Body of pancreas (tissue), 4 donors: ENCODE measurements at places on chromosomes 6 and 20.

DNA sequence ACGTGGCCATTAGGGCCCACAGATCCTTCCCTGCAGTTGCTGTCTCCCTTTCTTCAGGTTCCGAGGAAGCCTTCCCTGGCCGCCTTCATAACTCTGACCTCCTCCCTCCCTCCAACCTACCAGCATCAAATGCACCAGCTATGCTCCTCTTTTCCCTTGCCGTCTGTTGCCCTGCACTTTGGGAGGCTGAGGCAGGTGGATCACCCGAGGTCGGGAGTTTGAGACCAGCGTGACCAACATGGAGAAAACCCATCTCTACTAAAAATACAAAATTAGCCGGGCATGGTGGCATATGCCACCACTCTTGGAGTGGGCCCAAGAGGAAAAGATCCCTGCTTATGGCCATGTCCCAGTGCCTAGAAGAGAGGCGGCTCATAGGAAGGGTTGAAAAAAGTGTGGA, 31.8 kb downstream of the RNASET2 start:
- DNase-seq: no peak

DNA sequence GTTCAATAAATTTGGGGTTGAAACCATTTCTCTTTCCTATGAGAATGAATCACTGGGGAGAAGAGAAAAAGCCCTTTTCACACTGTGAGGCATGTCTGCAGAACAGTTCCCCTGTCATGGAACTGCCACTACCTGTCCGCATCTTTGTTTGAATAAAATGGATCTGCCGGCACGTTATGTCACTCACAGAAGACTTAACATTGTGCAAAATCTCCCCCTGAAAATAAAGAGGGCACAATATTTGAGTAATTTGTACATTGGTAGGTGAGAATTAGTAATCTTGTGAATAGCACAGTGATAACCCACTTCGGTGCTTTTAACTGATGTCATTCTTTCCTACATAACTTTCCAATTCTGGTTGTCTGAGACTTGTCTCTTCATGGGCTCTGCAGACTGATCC, 804.0 kb downstream of the C6orf118 start:
- DNase-seq: no peak

- DNase-seq: no peak
Measured at GRCh38 chr6:33430991-33431879, 11.4 kb downstream of the SYNGAP1 start.

DNA sequence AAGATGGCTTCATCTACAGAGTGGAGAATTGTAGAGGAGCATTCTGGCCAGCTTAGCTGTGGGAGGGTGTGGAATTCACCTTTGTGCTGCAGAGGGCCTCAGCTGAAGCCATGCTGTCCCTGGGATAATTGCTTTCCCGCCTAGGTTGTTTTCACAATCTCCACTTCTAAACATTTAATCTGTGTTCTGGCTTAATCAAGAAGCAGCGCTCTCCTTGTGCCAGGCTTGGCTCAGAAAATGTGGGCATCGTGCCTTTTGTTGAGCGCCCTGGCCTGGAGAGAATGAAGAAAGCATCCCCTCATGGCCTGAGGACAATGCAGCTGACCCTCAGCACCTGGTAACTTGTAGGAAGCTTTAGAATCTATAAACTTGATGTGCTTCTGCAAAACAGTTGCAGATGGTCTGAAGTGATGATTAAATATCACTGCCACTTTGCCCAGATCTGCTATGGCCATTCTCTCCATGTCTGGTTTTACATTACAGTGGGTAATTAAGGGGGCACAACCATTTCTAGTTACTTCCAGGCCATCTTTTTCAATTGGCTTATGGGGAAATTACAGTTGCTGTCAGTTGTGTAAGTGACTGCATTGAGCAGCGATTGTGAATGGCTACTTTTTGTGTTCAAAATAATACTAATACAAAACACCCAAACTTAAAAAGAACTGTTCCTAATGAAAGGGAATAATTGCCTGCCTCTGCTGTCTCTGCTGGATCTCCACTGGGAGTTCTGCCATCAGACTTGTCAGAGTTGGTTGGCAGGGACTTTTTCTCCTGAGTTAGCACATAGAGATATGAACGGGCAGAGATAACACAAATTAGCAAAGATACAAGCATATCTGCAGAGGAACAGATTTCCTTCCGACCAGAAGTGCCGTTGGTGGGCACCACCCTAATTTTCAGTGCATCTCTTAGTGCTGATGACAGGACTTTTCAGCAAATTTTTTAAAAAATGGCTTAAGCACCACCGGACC, 18.4 kb downstream of the CTNNBL1 start:
- DNase-seq: no peak

- no peak for DNase-seq
Measured at GRCh38 chr6:41958022-41958856, 16.6 kb upstream of the CCND3 start.

DNA sequence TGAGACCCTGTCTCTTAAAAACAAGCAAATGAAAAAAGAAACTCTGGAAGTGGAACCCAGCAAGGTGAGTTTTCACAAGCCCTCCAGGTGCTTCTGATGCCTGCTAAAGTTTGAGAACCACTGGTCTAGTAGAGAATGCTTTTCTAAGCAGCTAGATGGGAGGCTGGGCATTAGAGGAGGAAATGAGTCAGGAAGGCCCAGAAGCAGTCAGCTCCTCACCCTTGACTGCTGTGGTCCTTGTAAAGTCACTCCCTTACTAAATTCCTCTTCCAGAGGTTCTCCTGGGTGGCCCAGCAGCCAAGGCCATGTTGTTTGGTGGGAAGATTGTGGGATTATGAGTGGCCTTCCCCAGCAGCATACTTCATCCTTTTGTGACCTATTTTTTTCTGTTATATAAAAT, 52.0 kb upstream of the FYN start:
- DNase-seq: no peak

DNA sequence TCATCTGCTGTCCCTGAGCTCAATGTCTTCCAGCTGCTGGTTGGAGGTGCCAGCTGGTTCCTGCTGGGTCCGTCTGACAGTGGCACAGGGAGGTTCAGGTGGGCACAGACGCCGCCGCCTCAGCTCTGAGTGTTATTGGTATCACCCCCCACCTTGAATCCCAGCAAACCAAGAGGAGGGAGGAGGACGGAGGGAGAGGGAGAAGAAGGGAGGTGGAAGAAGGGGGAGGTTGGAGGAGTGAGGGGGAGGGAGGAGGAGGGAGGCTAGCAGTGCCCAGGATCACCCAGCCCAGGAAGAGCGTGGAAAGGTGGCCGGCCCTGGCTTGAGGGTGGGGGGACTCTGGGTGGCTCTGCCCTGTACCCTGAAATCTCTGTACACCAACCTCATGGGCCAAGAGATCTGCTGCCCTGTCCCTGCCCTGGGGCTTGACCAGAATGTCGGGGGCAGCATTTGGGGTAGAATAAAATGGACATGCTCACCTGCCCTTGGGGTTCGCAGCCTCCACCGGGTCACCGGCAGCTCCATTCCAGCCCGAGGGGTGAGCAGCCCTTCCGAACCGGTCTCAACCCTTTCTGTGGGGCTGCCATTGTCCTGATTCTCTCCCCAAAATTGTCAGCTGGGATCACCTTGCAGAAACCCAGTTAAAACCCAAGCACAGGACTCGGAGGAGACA, 17.1 kb downstream of the NTSR1 start:
- no peak for DNase-seq
